ENCODE measurements at places on chromosomes 3 and 15.

- DNase-seq, result no peak
These were observed 20.4 kb downstream of the TMEM43 start for GRCh38 chr3:14145236-14145635.

DNA sequence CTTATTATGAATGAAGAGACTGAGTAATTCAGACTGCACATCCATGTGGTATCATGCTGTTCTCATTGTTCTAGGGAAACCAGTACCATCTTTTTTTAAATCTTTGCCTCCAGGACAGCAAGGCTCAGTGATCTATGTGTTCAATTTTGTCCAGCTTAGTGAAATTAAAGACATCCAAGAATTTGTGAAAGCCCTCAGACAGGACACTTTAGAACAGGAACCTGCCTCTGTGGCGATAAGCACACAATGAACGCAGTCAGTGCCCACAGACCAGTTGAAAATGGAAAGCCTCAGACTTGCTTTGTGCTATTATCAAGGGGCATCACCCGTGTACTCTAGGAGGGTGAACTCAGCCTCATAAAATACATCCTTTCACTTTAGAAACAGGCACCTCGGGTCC lies 20.1 kb downstream of the EID1 start:
- no peak for DNase-seq

GRCh38 chr15:62119227-62119864 lies 45.7 kb downstream of the C2CD4B start:
- DNase-seq, result no peak

DNA sequence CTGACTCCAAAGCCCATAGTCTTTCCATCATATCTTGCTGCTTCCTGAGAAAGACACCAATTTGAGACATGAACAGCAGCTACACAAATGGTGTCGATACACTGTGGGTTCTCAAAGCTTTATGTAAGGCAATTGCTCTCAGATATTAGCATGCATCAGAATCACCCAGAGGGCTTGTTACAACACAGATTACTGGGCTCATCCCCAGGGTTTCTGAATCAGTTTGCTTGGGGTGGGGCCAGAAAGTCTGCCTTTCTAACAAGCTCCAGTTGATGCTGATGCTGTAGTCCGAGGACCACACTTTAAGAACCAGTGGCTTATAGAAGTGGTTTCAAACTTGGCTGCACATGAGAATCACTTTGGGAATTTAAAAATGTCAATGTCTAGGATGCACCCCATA lies 86.5 kb downstream of the SEMA6D start:
- no peak for DNase-seq

DNA sequence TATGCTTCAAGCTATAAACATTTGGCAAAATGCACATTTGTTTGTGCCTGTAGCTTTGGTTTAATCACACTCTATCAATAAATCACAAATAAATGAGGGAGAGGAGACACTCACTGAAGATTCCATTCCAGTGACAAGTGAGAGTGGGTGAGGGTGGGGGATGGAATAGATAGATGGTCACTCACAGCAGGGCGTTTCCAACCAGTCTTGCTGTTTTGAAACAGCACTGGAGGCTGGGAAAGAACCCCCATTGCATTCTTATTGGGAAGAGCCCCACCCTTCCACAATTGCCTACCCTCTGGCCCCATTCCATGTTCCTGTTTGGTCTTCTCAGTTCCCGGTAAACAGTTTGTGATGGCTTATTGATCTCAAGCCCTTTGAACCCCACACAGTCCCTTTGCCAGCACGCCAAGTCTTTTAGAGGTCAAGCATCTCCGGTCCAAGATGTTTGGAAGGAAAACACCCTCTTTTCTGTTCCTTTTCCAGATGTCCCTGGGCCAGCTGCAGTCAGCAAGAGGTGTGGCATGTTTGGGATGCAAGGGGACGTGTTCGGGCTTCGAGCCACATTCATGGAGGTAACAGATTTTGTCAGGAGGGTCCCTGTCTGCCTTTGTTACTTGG lies 30.7 kb downstream of the LMCD1 start:
- DNase-seq, result no peak

GRCh38 chr3:158671821-158672214 lies 630 bp downstream of the LXN start:
- DNase-seq, result no peak

DNA sequence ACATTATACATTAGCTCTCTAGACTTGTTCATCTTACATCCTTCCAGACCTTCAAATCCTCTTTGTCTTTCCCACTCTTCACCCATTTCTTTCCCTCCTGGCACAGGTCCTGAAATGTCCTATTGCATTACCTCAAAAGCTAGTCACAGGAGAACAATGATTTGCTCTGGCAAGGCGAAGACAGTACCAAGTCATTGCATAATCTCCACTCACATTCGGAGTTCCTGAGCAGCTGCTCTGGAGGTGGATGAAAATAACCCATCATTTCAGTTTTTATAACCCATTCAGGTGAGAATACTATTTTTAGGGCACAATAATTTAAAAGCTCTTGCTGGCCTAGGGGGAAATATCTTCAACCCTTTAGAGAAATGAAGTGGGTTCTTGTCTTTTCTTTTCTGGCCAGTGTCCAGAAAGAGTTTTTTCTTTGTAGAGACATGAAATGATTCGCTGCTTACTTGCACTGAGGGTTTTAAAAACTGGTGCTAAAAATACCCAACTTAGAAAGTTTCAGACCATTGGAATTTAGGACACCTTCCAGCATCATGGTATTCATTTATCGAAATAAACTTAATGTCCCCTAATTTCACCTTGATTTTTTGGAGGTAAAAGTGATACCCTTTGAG lies 23.4 kb upstream of the DYNC1LI1 start:
- no peak for DNase-seq

DNA sequence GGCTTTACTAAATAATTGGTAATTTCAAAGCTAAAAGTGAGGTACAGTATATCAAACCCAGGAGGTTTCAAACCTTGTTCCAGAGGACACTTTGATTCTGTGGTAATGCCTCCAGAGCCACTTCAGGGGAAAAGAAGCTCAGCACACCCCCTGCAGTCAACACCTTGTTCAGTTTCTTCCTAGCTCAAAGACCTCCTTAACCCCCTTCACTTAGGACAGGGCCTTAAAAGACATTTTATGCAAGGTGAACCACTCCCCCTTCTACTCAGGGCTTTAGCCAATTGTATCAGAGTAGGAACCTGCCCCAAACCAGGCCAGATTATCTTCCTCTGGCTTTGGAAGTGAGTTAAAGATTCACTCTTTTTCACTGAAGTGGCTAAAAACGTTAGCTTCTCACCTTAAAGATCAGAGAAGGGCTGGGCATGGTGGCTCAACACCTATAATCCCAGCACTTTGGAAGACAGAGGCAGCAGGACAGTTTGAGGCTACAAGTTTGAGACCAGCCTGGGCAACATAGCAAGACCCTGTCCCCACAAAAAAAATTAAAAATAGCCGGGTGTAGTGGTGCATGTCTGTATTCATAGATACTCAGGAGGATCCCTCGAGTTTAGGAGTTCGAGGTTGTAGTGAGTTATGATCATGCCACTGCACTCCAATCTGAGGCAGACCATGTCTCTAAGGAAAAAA lies 3.4 kb downstream of the DENND6A start:
- DNase-seq, result no peak

- no peak for DNase-seq
These were observed 242.1 kb downstream of the THSD4 start for GRCh38 chr15:71357321-71357732.

DNA sequence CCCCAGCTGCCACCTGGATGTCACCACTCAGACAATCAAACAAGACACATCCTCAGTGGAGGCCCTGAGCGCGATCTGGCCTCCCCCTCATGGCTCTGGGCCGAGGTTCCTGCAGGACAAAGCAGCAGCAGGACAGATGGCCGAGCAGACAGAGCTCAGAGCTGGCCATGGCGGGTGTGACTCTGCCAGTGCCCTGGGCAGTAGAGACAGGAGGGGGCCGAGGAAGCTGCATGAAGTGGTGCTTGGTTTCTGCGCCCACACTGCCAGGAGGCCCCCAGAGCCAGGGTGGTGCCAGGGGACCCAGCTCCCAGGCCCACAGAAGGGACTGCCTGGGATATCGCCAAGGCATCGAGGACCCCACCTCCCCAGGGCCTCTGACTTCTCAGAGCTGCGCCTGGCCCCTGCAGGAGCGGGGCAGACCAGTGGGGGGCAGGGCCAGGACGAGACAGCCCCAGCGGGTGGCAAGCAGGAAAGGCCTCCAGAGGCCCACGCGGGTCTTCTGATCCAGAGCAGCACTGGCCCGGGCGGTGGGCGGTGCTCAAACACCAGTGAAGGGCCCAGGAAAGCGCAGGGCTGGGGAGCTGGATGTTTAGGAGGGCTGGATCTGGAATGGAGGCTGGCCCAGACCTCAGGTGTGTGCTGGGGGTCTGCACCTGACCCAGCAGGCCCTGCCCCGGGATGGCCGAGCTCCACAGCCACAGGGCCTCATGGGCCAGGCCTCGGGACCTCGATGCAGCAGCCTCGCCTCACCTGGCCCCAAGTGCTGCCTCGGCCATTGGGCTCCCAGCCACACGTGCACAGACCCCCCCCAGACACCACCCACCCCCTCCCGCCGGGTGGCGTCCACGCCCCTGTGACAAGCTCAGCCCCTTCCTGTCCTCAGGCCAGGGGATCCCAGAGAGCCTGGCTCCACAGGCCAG lies 76.0 kb downstream of the GOLGA8G start:
- DNase-seq, result no peak

DNA sequence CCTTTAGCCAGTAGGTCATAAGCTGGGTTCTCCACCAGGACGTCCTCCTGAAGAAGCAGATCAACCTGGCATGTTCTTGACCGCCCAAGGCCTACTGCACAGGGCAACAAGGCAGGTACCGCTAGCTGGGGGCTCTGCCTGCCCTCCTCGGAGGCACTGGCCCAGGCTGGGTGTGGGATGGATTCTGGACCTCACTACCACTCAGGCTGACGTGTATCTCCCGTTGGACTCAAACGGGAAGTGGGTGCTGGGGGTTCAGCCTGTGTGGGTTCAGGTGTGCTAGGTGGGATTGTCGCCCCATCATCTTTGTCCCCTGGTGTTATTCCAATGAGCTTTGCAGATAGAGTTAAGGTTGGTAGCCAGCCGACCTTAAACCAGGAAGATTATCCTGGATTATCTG lies 95.0 kb upstream of the SNRPA1 start:
- DNase-seq, result no peak

DNA sequence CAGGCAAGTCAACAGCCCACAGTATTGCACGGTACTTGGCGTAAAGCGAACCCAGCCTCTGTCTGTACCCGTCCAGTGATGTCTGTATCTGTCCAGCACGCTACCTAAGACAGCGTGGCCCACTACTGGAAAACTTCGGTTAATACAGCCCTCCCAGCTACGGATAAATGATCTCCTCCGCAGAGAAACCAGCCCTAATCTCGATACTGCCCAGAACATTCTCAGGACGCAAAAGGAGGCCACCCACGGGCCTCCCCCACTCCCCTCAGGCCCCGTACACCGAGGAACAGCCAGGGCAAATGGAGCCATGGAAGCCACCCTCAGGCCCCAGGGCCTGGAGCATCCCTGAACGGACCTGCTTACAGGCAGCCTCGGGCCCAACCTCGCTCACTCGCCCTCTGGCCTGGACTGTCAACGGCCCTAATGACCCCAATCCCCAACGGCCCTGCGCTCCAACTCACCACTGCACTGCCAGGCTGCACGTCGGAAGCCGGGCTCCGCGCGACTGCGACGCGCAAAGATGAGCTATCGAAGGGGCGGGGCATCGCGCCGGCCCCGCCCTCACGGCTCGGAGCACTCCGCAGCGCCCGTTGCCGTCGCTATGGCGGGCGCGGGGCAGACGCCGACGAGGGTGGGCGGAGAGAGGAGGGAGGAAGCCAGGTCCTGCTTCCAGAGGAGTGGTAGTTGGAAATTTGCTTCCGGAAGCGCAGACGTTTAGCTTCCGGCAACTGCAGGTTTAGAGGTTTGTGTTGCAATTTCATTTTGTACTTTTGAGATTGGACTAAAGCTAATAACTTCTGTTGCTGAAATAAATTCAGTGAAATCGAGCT lies at the start of gene SKIC8:
SKIC8 (minus strand) TSS at position 509 of the 830 bp plus-strand sequence. CDS start 3,923 bp downstream, outside the sequence.
- peak; percentile 90 for DNase-seq

DNA sequence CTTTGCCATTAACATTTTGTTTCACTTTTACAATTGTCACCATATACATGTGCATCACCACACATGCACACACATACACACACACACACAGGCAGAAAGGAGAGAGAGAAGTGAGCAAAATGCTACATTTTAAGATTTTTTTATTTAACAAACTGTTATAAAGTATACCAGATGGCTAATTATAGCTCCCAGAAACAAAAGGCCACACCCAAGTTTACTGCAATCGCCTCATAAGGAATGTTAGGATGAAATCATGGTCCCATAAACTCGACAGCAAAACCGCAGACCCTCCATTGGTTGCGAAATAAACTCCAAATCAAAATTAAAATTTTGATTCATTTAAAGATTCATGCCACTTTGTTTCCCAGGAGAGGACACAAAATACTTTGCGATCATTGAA lies 16.1 kb upstream of the C15orf61 start:
- no peak for DNase-seq

GRCh38 chr3:191912616-191913204 lies 451.7 kb downstream of the PYDC2 start:
- no peak for DNase-seq

GRCh38 chr15:74956648-74957475 lies at the start of gene RPP25:
RPP25 (minus strand) TSS chr15:74956772; CDS start chr15:74956583, 189 bp downstream.
- DNase-seq, result peak; percentile 72

- peak; percentile 18 for DNase-seq
These were observed 2.3 kb downstream of the FBXL22 start for GRCh38 chr15:63599401-63600000.

GRCh38 chr3:128504963-128505730 lies 12.1 kb upstream of the GATA2 start:
- DNase-seq, result no peak

DNA sequence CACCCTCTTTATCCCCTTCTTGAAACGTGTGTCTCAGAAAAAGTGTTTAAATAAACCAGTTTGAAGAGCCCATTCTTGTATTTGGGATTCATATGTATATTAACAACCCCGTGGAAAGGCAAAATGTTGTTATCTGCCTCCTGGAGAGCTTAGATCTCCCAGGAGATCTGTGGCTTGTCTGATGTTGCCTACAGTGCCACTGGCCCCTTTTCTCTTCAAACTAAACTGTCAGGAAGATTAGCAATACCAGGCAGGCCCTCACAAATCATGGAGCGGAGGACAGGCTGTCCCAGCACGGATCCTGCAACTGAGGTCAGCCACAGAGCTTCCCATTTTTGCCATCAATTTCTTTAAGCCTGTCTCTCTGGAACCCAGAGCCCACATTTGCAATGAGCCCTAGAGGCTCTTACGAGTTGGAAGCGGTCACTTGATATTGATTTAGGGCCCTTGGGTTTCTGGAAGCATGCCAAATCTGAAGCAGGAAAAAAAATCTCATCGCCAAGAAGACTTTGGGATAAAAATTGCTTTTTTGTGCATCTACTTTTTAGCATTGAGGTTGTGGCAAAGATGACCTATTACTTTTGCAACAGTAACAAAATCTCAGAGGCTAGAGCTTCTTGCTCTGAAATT lies 234.1 kb downstream of the OPA1 start:
- no peak for DNase-seq

GRCh38 chr3:2172561-2173171 lies 74.0 kb downstream of the CNTN4 start:
- no peak for DNase-seq

DNA sequence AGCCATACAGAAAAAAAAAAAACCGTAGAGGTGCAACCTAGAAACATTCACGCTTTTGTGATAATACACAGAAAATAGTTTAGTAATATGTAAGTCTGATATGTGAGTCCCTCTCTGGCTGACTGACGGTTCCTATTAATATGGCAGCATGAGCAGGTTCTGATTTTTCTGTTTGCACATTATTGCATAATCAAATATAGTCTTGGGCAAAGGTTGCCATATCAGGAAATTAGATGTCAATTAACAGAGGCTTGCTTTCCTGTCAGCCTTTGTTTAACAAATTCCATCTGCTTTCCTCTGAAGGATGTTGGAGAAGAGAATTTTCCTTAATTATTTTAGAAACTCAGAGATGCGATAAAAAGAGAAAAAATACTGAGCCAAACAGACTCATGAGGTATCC lies 14.8 kb downstream of the GABRB3 start:
- DNase-seq, result no peak
